ENCODE measurements at places on chromosomes 3 and 15. TPM values are rescaled to one million over a fixed set of nuclear protein-coding genes. Genes with fewer than 3 reads are reported as not detected.
A peak's percentile ranks its signal among the peaks of the same experiment; 100 is the strongest.

DNA sequence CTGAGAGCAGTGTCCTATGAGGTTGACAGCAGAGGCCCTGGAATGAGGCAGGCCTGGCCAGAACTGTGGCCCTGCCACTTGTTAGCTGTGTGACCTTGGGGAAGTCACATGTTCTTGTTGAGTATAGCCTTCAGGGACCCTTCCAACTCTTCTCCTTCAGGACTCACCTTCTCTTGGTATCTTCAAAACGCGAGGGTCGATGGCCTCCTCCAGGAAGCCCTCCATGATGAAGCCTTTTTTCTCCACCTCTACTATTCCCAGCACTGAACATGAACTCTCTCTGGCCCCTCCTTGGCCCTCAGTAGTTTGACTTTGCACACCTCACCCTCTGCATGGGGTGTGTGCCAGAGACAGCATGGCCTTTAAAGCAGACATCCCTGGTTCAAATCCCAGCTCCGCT, 195.1 kb upstream of the LINGO1 start:
- DNase-seq: no peak

The FOXB1 gene
- total RNA-seq: not detected

DNA sequence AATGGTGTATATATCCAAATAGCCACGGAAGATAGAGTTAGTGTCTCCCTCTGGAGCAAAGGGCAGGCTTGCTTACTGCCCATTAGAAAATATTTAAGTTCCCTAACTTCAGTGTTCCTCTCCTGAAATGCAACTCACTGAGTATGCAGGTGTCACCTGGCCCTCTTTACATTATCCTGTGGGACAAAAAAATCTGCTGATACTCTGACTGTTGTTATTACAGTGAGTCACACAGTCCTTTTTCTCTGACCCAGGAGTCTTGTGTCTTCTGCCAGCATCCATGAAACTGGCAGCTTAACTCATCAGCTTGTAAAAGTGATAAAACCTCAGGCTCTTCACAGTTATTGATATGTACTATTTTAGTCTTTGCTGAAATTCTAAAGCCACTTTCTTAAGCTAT, 42.2 kb upstream of the RASGRF1 start:
- DNase-seq: no peak

GRCh38 chr3:8739757-8740504, 6.3 kb downstream of the CAV3 start:
- DNase-seq: no peak

The KNL1 gene
- 57.8 TPM for total RNA-seq

The FAM81A gene
- total RNA-seq: not detected

DNA sequence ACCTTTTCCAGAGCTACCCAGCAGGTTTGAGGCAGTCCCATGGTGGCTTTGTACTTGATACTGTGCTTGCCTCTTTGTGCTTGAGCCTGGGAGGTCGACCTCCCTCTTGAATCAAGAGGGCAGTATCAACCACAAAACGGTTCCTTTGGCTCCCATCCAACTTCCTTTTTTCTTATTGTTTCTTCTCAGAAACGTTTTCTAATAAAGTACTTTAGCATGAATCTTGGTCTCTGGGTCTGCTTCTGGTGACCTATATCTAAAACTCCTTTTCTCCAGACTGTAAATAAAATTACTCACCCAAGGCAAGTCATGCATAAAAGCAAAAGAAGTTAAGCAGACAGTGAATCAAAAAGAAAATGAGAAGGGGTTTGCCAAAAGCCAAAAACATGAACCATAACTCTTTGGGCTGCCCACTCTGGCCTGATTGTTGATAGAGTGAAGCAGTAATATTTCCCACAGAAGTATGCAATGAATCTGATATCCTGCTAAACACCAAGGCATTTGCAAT, 112.2 kb upstream of the SLC4A7 start:
- DNase-seq: peak; percentile 59

The ARHGAP31 gene
- 14.1 TPM for total RNA-seq

GRCh38 chr3:12051586-12051985, 47.4 kb downstream of the SYN2 start:
- DNase-seq: no peak

GRCh38 chr3:135453326-135453725, 512.2 kb upstream of the PPP2R3A start:
- no peak for DNase-seq

DNA sequence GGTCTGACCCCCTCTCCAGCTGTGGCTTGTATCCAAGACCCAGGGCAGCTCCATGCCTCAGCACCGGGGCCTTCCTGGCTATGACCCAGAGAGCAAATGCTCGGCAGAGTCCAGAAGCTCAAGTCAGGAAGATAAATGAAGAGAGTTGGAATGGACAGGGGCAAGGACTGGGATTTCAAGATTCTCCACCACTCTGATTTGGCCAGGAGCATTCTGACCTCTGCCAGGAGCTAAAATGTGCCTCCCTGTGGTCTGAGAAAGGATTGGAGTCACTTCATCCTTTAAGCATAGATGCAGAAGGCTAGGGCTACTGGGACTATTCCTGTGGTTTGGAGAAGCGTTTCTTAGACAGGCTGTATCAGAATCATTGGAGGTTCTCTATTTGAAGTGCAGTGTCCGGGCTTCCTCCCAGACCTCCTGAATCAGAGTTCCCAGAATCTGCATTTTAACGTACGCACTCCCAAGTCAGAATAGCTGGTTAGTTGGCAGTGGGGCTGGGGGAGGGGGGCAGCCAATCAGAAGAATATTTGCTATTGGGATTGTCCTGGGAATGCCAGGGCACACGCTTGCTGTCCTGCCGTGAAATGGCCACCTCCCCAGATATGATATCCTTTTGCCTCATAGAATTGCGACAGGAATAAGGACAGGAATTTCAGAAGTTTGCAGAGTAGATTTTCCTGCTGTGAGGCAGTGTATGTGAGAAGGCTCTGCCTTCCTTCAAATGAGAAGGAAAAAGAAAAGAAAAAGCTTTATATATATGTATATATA, 57.4 kb downstream of the HRH1 start:
- peak; percentile 18 for DNase-seq

The LMOD3 gene
- total RNA-seq: 4.9 TPM

The HACD3 gene
- total RNA-seq: 21.0 TPM

- DNase-seq: no peak
Observed at GRCh38 chr15:73344056-73344455, 24.7 kb downstream of the HCN4 start.

The MCF2L2 gene
- total RNA-seq: 0.29 TPM

- peak; percentile 66 for DNase-seq
Observed at GRCh38 chr15:78034495-78035191, 42.9 kb downstream of the TBC1D2B start.

DNA sequence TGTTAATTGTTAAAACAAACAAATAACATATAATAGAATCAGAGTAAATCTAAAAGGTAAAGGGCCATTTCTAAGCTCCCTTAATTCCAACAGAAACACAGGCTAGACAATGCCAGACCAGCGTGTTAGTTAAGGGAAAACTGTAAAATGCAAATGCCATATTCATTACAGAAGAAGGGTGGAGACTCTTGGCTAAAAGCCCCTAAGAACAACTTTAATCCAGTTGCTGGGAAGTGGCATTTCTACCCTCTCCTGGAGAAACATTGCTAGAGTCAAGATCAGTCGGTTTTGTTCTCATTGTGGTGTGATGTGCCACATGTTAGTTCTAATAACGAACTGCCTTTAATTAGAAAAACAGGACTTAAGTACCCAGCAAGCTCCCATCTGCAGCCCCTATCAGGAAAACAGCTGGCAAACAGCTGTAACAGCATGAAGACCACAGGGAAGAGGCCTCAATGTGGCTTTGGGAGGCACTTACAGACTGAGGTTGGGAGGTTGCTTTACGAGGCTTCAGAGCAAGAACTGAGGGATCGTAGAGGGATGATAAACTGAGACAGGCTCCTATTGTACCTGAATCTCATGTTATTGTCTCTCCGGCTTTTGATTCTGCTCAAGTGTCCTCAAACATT, 1134.8 kb downstream of the ROBO1 start:
- DNase-seq: no peak

The GUCA1C gene
- not detected for total RNA-seq

DNA sequence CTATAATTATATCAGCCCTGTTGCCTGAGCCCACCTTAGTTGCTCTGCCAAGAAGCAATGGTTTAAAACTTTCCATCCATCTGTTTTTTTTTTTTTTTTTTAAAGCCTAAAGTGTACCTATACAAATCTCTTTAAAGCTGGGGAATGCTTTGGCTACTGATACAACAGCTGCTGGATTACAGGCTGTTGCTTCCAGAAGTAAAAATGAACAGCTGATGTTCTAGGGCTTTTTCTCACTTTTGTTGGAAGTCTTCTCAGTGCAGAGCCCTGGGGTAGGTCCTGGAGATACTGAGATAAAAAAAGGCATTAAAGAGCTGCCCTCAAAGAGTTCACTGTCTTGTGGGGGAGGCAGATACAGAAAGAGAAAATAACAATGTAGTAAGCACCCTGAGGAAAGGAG, 218.1 kb downstream of the NLGN1 start:
- no peak for DNase-seq

DNA sequence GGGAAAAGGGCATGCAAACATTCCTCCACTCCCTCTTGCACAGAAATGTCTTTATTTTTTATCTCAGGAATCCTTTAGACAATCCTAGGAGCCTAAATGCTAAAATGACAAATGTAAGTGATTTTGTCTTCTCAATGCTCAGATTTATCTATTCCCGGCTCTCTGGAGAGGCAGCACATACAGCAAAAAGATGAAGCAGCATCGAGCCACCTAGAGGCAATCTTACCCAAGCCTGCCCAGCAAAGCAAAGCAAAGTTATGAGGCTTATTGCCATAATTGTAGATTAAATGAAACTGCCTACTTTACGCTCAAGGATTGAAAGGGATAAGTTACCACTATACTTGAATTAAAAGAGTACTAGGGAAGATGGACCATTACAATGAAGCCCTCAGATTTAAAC, 750.4 kb upstream of the NR2F2 start:
- DNase-seq: no peak

The PRR20G gene
- total RNA-seq: not detected

DNA sequence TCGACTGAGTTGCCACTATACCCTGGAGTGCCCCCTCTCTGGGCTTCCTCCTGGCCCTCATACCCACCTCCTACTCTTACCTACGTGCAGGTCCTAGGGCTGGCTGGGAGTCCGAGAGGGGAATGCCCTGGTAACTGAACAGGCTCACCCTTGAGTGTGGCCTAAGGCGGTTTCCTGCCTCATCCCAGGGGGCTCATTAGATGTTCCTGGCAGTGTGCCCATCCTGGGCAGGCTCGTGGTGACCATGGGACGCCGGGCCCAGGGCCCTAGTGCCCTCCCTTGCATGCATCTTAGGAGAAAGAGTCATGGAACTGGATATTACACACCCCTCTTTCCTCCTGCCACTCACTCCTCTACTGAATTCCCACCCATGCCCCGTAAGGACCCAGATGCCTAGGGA, 2.8 kb downstream of the SEMA4B start:
- DNase-seq: no peak

DNA sequence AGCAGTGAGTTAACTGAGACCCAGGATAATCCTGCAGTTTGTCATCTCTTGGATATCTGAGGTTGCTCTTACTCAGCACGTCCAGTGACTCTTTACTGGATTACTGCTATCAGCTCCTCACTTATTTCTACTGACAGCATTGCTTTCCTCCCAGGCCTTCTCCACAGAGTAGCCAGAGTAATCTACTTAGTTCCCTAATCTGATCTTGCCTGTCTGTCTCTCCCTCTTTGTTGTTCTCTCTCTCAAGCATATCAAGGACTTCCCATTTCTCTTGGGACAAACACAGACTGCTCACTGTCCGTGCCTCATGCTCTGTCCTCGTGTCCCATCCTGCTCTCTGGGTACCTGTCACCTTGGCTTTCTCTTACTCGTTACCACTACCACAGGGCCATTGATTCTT, 376.2 kb downstream of the FEZF2 start:
- peak; percentile 3 for DNase-seq

DNA sequence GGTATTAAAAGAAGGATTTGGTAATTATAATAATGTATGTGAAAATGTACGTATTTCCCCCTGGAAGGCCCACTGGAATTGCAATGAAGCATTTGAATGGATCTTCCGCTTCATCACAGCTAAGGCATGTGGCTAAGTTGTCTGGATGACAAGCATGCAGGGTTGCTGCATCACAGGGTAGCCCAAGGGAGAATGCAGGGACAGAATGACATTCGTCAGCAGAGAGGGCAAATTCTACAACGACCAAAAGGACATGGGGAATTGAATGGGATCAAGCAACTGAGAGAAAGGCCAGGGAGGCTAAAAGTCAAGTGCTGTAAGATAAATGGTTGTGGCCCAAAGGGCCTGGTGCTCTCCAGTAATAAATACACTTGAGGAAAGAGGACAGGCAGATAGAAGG, 95.4 kb downstream of the ISL2 start:
- no peak for DNase-seq

The GRM7 gene
- total RNA-seq: 2.2 TPM

- DNase-seq: no peak
Observed at GRCh38 chr15:77625376-77625775, 7.3 kb downstream of the LINGO1 start.

The SLC9C1 gene
- total RNA-seq: not detected

The ESYT3 gene
- total RNA-seq: not detected

DNA sequence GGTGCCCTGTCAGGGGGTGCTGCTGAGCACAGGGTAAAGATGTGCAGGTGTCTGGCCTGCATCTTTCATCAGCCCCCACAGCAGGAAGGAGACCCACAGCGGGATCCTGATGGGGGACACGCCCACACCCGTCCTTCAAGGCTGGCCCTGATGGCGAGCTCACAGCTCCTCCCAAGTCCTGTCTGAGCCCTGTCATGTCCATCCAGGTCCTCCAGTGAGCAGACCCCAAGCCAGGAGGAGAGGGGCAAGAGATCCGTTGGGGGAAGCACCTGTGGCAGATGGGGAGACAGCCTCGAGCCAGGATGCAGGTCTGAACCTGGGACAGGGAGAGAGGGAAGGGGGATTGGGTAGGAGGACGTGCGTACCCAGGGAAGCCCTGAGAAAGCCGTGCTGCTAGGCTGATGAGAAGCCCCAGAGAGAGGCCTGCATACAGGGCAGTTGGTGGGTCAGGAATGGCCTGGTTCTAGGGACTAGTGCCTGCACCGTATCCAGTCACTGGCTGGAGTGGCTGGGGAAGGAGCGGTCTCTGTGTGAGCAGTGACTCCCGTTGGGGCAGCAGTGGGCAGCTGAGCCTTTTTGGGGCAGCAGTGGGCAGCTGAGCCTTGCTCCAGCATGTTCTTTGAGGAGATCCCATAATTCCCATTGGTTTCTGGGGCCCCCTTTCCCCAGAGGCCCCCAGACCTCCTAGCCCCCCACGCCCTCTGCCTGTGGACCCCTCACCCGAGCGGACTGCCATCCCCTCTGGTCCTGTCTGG, 133.3 kb upstream of the MEF2A start:
- no peak for DNase-seq

The KAT2B gene
- total RNA-seq: 40.0 TPM

Data from stomach (tissue), 19 donors.